Naive thymus-derived CD4-positive, alpha-beta T cell (primary cell): ENCODE measurements at places on chromosomes 3 and 15. TPM values are rescaled to one million over a fixed set of nuclear protein-coding genes. Genes with fewer than 3 reads are reported as not detected.
A peak's percentile ranks its signal among the peaks of the same experiment; 100 is the strongest.

GRCh38 chr3:118793176-118793575 lies 241.5 kb downstream of the IGSF11 start:
- H3K4me3 ChIP-seq, result no peak overlapping the region
- no peak for DNase-seq
- H3K4me1 ChIP-seq, result no peaks in the 10 kb centered on the region
- H3K27me3 ChIP-seq, result no peaks in the 10 kb centered on the region
- no peaks in the 10 kb centered on the region for H3K36me3 ChIP-seq

- no peaks in the 10 kb centered on the region for H3K27me3 ChIP-seq
- H3K4me1 ChIP-seq, result peaks cover 70% of the 10 kb centered on the region
- DNase-seq, result no peak
- H3K36me3 ChIP-seq, result no peaks in the 10 kb centered on the region
- H3K27ac ChIP-seq, result peak overlapping the region; percentile 45
These were observed 13.2 kb downstream of the USP3 start for GRCh38 chr15:63517628-63518027.

DNA sequence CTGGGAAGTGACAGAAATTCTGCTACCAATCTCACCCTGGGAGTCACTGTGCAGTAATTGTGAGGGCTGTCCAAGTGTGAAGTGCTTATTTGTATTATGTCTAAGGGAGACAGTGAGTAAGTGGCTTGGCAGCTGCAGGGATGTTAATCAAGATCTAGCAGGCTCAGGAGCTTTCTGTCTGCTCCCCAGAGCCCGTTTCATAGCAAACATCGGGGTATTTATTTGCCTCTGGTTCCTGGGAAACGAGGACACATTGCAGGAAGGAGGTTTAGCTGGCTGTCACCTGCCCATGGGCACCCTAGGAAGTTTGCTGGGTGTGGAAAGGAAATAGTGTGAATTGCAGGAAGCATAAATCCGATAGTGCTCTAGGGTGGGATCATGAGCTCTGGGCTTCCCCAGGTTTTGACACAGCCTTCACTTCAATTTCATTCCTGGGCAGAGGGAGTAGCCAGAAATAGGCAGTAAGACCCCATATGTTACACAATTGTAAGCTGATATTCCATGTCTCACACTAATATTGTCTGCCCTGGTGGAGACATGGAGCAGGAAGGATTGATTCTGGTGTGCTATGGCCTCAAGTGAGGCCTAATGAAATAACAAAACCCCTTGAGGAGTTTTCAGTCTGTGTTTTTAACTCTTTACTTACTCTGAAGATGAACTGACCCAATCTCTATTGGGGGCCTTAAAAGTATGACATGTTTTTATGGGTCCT lies 74.1 kb upstream of the MITF start:
- no peak overlapping the region for H3K4me3 ChIP-seq
- H3K4me1 ChIP-seq, result no peaks in the 10 kb centered on the region
- no peak overlapping the region for H3K27ac ChIP-seq
- H3K36me3 ChIP-seq, result no peaks in the 10 kb centered on the region
- no peaks in the 10 kb centered on the region for H3K27me3 ChIP-seq

UACA gene
- 1.8 TPM for total RNA-seq

DNA sequence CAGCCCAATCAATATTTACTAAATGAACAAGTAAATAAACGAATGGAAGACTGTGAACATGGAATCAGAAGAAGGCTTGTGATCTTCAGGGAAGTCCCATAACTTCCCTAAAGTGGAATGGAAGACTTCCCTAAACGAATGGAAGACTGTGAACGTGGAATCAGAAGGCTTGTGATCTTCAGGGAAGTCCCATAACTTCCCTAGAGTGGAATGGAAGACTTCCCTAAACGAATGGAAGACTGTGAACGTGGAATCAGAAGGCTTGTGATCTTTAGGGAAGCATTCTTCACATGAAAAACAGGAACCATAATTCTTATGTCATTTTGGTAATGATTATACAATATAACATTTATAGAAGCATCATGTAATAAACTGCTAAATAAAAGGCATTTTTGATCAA lies 38.8 kb downstream of the EOGT start:
- no peak overlapping the region for H3K27ac ChIP-seq
- H3K4me1 ChIP-seq, result no peaks in the 10 kb centered on the region
- no peak overlapping the region for H3K4me3 ChIP-seq
- H3K27me3 ChIP-seq, result no peaks in the 10 kb centered on the region

DNA sequence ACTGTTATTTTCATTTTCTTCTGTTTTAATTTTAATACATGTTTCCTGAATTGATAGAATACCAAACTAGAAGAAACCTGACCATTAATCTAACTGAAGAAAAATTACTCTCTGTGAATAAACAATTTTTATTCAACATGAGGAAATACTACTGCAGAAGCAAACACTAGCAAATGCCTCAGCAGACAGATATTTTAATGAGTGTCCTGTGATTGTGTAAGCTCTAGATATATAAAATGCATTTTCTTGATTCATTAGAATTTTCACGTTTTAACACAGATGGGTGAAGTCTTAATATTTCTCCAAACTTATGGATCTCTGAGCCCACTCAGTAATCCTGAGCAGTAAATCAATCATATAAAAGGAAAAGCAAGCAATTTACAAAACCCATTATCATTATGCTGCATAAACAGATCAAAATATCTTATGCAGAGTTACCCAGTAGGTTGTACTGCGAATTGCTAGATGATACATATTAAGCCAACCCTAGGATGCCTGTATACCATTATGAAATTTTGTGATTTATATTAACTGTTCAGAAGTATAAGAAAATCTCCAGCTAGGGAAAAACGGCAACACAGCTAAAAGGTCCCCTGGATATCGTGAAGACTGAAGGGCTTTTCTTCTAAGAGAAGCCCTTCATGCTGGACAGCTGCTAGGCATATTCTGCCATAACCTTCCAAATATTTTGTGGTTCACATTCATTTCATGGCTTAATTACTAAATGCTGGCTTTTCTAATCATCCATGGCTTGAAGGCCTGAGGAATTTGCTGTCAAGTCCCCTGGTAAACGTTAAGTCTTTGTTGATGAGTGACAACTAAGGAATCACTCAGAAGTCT lies 157.7 kb upstream of the TGFBR2 start:
- H3K36me3 ChIP-seq, result no peaks in the 10 kb centered on the region
- no peaks in the 10 kb centered on the region for H3K27me3 ChIP-seq
- H3K4me1 ChIP-seq, result no peaks in the 10 kb centered on the region
- DNase-seq, result no peak

DNA sequence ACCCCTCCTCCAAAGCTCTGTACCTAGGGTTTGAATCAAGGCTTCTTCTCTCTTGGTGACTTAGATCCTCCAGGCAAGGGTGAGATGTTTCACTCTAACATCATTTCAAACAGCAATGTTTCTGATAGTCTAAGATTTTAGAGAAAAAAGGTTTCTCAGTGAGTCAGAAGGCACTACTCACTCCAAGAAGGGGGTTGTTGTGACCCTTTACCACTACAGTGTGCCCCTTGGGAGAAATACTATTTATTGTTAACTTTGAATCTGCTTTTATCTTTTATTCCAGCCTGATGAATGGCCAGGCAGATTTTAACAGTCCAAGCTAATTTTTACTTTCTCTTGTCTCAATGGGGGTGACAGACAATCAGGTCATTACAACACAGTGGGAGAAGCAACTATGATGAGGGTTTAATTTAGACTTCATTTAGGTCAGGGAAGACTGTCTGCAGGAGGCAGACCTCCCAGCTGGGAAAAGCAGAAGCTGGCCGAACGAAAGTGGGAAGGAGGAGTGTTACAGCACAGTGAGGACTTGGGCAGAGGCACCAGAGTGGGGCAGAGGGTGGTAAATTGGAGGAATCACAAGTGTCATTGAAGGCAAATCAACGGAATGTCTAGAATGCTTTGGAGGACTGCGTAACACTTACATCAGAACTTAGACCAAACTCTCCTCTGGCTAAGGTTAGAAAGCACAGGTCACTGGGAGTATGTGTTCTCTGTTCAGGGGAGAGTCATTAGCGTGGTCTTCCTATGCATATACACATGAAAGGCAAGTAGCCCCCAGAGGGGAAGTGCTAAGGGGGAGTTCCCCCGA lies 21.2 kb downstream of the ZNF860 start:
- H3K36me3 ChIP-seq, result no peaks in the 10 kb centered on the region
- H3K27ac ChIP-seq, result no peak overlapping the region
- no peak overlapping the region for H3K4me3 ChIP-seq
- no peaks in the 10 kb centered on the region for H3K27me3 ChIP-seq

GRCh38 chr3:12585970-12586369 lies 29.1 kb downstream of the MKRN2 start:
- H3K27ac ChIP-seq, result no peak overlapping the region
- no peaks in the 10 kb centered on the region for H3K4me1 ChIP-seq
- no peak for DNase-seq
- H3K4me3 ChIP-seq, result no peak overlapping the region
- peaks cover 25% of the 10 kb centered on the region for H3K36me3 ChIP-seq

- peaks cover 22% of the 10 kb centered on the region for H3K36me3 ChIP-seq
- peak overlapping the region; percentile 85 for H3K4me3 ChIP-seq
- DNase-seq, result no peak
- H3K27me3 ChIP-seq, result no peaks in the 10 kb centered on the region
- H3K4me1 ChIP-seq, result peaks cover 18% of the 10 kb centered on the region
- peak overlapping the region; percentile 96 for H3K27ac ChIP-seq
These were observed 744 bp upstream of the CCDC32 start for GRCh38 chr15:40565333-40566238.

DNA sequence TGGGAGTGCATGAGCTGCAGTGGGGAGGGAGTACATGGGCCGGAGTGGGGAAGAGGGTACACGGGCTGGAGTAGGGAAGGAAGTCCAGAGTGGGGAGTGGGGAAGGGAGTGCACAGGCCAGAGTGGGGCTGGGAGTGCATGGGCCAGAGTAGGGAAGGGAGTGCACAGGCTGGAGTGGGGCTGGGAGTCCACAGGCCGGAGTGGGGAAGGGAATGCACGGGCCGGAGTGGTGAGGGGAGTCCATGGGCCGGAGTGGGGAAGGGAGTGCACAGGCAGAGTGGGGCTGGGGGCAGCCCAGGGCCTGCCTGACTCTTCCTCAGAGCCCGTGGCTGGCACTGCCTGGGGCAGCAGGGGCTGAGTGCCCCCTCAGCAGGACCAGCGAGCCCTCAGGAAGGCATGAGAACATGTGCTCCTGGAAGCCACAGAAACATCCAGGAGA lies 40.7 kb downstream of the KLF15 start:
- H3K4me3 ChIP-seq, result no peak overlapping the region
- no peaks in the 10 kb centered on the region for H3K4me1 ChIP-seq
- H3K36me3 ChIP-seq, result no peaks in the 10 kb centered on the region
- H3K27ac ChIP-seq, result no peak overlapping the region
- DNase-seq, result no peak

DNA sequence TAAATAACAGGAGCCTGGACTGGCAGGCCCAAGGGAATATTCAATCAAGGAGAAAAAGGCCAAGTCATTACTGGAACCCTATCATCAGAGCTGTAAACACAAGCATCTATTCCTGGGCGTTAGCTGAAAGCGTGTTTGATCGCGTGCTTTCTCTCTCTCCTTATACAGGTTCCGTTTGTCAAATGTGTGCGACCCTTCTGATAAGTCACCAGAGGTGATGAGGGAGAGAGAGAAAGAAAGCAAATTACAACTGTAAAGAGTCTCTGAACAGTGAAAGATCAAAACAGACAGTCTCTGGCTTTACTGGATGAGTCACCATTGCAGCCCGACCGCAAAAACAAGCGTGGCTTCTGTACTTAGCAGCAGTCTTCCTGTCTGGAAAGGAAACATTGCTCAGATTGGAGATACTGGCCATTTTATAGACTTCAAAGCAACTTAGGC lies 39.5 kb upstream of the TPRG1 start:
- peak overlapping the region; percentile 22 for H3K27ac ChIP-seq
- H3K36me3 ChIP-seq, result no peaks in the 10 kb centered on the region
- H3K27me3 ChIP-seq, result no peaks in the 10 kb centered on the region
- H3K4me3 ChIP-seq, result peak overlapping the region; percentile 26
- peaks cover 34% of the 10 kb centered on the region for H3K4me1 ChIP-seq

GRCh38 chr15:34365091-34365825 lies 1.7 kb downstream of the LPCAT4 start:
- peak overlapping the region; percentile 68 for H3K27ac ChIP-seq
- H3K36me3 ChIP-seq, result peaks cover 33% of the 10 kb centered on the region
- DNase-seq, result no peak
- H3K4me3 ChIP-seq, result peak overlapping the region; percentile 82
- no peaks in the 10 kb centered on the region for H3K27me3 ChIP-seq

DNA sequence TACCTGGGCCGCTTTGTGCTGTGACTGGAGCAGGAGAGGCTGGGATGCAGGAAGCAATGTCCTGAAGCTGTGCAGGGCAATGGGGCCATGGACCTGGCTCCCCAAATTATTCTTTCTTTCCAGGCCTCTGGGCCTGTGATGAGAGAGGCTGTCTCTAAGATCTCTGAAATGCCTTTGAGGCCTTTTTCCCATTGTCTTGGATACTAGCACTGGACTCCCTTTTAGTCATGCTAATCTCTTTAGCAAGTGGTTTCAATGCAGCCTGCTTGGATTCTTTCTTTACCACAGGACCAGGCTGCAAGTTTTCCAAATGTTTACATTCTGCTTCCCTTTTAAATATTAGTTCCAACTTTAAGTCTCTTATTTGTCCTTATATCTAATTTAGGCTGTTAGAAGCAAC lies 64.8 kb upstream of the SGO1 start:
- H3K4me3 ChIP-seq, result no peak overlapping the region
- H3K27me3 ChIP-seq, result no peaks in the 10 kb centered on the region
- DNase-seq, result no peak
- no peaks in the 10 kb centered on the region for H3K4me1 ChIP-seq
- no peak overlapping the region for H3K27ac ChIP-seq
- no peaks in the 10 kb centered on the region for H3K36me3 ChIP-seq

DNA sequence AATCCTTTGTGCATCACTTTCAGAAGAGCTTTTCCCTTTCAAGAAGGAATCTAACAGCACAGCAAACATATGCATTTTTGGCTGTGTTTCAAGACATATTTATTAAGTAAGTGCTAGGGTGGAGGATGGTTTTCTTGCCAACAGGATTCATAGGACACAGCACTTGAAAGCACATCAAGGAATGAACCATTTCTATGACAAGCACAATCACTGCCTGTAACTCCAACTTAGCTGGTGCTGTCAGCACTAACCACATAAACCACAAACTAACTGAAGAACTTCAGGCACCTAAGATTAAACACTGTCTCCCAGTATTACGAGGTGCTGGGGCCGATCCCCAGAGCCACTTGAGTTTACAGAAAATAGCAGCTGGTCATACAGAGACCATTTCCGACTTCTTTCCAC lies 35.4 kb upstream of the SPRED1 start:
- H3K4me3 ChIP-seq, result no peak overlapping the region
- H3K36me3 ChIP-seq, result no peaks in the 10 kb centered on the region
- no peaks in the 10 kb centered on the region for H3K4me1 ChIP-seq
- no peak for DNase-seq
- no peaks in the 10 kb centered on the region for H3K27me3 ChIP-seq
- no peak overlapping the region for H3K27ac ChIP-seq

- H3K4me1 ChIP-seq, result peaks cover 7% of the 10 kb centered on the region
- DNase-seq, result no peak
- H3K36me3 ChIP-seq, result no peaks in the 10 kb centered on the region
- no peak overlapping the region for H3K4me3 ChIP-seq
- H3K27me3 ChIP-seq, result no peaks in the 10 kb centered on the region
- no peak overlapping the region for H3K27ac ChIP-seq
These were observed 1.0 kb upstream of the MCM2 start for GRCh38 chr3:127597020-127597771.

KIF15 gene
- total RNA-seq, result 0.24 TPM
